SK-N-SH (cell line): ENCODE measurements at places on chromosomes 6 and 20. TPM values are rescaled to one million over a fixed set of nuclear protein-coding genes. Genes with fewer than 3 reads are reported as not detected.

The PRKN gene
- polyA plus RNA-seq = 0.76 and 0.83 TPM in 2 replicates

- H3K27me3 ChIP-seq = peaks cover 68% of the 10 kb centered on the region
- no peak overlapping the region for H3K4me3 ChIP-seq
- peaks cover 2% of the 10 kb centered on the region; the same call in 1 of the 2 replicates for H3K4me1 ChIP-seq
- no peak overlapping the region for H3K27ac ChIP-seq
- peak; percentile 36 for DNase-seq
Observed at GRCh38 chr6:27275025-27275956, 27.8 kb downstream of the PRSS16 start.

GRCh38 chr20:5722927-5723326 lies 27.3 kb upstream of the SHLD1 start:
- H3K27me3 ChIP-seq = no peaks in the 10 kb centered on the region
- H3K4me1 ChIP-seq = no peaks in the 10 kb centered on the region
- DNase-seq = no peak
- no peaks in the 10 kb centered on the region for H3K36me3 ChIP-seq
- no peak overlapping the region for H3K27ac ChIP-seq
- no peak overlapping the region for H3K4me3 ChIP-seq

GRCh38 chr6:108673153-108673552 lies 112.4 kb downstream of the FOXO3 start:
- no peaks in the 10 kb centered on the region for H3K27me3 ChIP-seq
- H3K27ac ChIP-seq = no peak overlapping the region
- no peak overlapping the region for H3K4me3 ChIP-seq
- DNase-seq = no peak

- H3K27ac ChIP-seq = no peak overlapping the region
- DNase-seq = peak; percentile 76
- peaks cover 19% of the 10 kb centered on the region for H3K4me1 ChIP-seq
- no peaks in the 10 kb centered on the region for H3K36me3 ChIP-seq
- H3K4me3 ChIP-seq = no peak overlapping the region; the same call in 1 of the 2 replicates
Observed at GRCh38 chr6:152110886-152111820, 303.7 kb downstream of the ESR1 start.

GRCh38 chr20:38726804-38727606 lies 2.7 kb downstream of the SLC32A1 start:
- no peaks in the 10 kb centered on the region for H3K36me3 ChIP-seq
- DNase-seq = peak; percentile 90
- peaks cover 28% of the 10 kb centered on the region; the same call in 1 of the 2 replicates for H3K4me1 ChIP-seq
- H3K27me3 ChIP-seq = peaks cover 98% of the 10 kb centered on the region

GRCh38 chr20:17276101-17276500 lies 49.3 kb downstream of the PCSK2 start:
- no peak for DNase-seq
- H3K27me3 ChIP-seq = no peaks in the 10 kb centered on the region
- no peak overlapping the region for H3K4me3 ChIP-seq
- H3K27ac ChIP-seq = no peak overlapping the region

The VPS16 gene
- polyA plus RNA-seq = 62.0 and 78.4 TPM in 2 replicates

GRCh38 chr20:57831326-57831992 lies 121.6 kb upstream of the PMEPA1 start:
- no peaks in the 10 kb centered on the region for H3K27me3 ChIP-seq
- peaks cover 9% of the 10 kb centered on the region; the same call in 1 of the 2 replicates for H3K4me1 ChIP-seq
- no peaks in the 10 kb centered on the region for H3K36me3 ChIP-seq
- DNase-seq = no peak
- no peak overlapping the region for H3K27ac ChIP-seq

GRCh38 chr6:33279971-33280511 lies 3.1 kb downstream of the B3GALT4 start:
- peaks cover 23% of the 10 kb centered on the region for H3K36me3 ChIP-seq
- peaks cover 21% of the 10 kb centered on the region for H3K4me1 ChIP-seq
- H3K4me3 ChIP-seq = no peak overlapping the region
- no peak overlapping the region for H3K27ac ChIP-seq

- H3K36me3 ChIP-seq = peaks cover 4% of the 10 kb centered on the region
- H3K27me3 ChIP-seq = no peaks in the 10 kb centered on the region
- no peak overlapping the region for H3K4me3 ChIP-seq
- H3K27ac ChIP-seq = no peak overlapping the region
Observed at GRCh38 chr6:161050134-161050765, 58.7 kb downstream of the MAP3K4 start.

- H3K27ac ChIP-seq = no peak overlapping the region
- DNase-seq = no peak
- no peaks in the 10 kb centered on the region for H3K27me3 ChIP-seq
- H3K4me1 ChIP-seq = no peaks in the 10 kb centered on the region; the same call in 1 of the 2 replicates
Observed at GRCh38 chr20:39795401-39796272, 833.5 kb downstream of the DHX35 start.

GRCh38 chr6:87029711-87030314 lies 65.1 kb downstream of the CGA start:
- H3K27me3 ChIP-seq = no peaks in the 10 kb centered on the region
- H3K36me3 ChIP-seq = no peaks in the 10 kb centered on the region
- H3K4me3 ChIP-seq = no peak overlapping the region

DNA sequence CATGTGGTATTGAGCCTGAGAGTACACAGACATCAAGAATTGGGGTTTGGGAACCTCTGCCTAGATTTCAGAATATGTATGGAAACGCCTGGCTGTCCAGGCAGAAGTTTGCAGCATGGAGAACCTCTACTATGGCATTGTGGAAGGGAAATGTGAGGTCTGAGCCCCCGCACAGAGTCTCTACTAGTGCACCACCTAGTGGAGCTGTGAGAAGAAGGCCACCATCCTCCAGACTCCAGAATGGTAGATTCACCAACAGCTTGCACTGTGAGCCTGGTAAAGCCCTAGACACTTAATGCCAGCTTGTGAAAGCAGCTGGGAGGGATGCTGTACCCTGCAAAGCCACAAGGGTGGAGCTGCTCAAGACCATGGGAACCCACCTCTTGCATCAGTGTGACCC lies 658.2 kb downstream of the HACE1 start:
- H3K4me1 ChIP-seq = no peaks in the 10 kb centered on the region
- H3K4me3 ChIP-seq = no peak overlapping the region
- H3K27ac ChIP-seq = no peak overlapping the region

DNA sequence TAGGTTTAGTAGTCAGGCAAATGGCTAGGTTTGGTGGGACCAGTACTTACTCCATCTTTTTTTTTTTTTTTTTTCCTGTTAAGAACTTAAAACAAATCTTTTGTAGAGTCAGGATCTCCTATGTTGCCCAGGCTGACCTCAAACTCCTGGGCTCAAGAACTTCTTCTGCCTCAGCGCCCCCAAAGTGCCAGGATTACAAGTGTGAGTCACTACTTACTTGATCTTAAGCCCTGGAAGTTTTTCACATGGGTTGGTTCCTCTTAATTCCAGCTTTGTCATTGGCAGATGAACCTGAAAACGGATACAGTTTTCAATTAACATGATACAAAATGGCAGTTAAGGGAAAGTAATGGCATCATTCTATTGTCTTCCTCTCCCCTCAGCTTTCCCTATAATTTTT lies 179.4 kb upstream of the JAG1 start:
- H3K4me3 ChIP-seq = no peak overlapping the region
- no peak overlapping the region for H3K27ac ChIP-seq
- no peak for DNase-seq
- no peaks in the 10 kb centered on the region for H3K36me3 ChIP-seq
- no peaks in the 10 kb centered on the region for H3K4me1 ChIP-seq

- H3K4me3 ChIP-seq = no peak overlapping the region
- no peak for DNase-seq
- H3K36me3 ChIP-seq = no peaks in the 10 kb centered on the region
- no peaks in the 10 kb centered on the region for H3K4me1 ChIP-seq
- H3K27me3 ChIP-seq = no peaks in the 10 kb centered on the region
Observed at GRCh38 chr6:1347161-1347560, 35.3 kb downstream of the FOXQ1 start.

The SOX18 gene
- not detected in 2 replicates for polyA plus RNA-seq

- no peaks in the 10 kb centered on the region for H3K27me3 ChIP-seq
- no peak for DNase-seq
- H3K4me1 ChIP-seq = no peaks in the 10 kb centered on the region
- H3K27ac ChIP-seq = no peak overlapping the region
- H3K36me3 ChIP-seq = no peaks in the 10 kb centered on the region
- H3K4me3 ChIP-seq = no peak overlapping the region
Observed at GRCh38 chr20:12882832-12883506, 125.8 kb upstream of the SPTLC3 start.

DNA sequence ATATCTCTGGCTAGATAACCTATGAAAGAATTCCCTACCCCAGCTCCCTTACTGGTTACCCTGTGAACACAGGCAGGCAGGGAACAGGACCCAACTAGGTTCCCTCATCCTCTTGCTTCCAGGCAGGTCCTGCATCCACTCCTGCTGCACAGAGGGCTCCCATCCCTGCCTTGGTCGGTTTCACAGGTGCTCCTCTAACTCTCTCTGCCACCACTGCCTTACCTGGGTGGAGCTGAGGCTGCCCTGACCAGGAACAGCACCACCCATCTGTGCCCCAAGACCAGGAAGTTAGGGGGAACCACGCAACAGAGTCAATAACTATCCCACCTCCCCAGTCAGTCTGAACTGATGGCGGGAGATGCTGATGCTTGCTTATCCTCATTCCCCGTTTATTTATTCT lies 37.0 kb upstream of the HLA-A start:
- H3K4me3 ChIP-seq = no peak overlapping the region
- no peaks in the 10 kb centered on the region for H3K4me1 ChIP-seq
- no peak overlapping the region for H3K27ac ChIP-seq
- DNase-seq = no peak
- H3K27me3 ChIP-seq = no peaks in the 10 kb centered on the region

- no peaks in the 10 kb centered on the region for H3K36me3 ChIP-seq
- H3K4me3 ChIP-seq = no peak overlapping the region
- DNase-seq = no peak
- no peaks in the 10 kb centered on the region for H3K27me3 ChIP-seq
- H3K4me1 ChIP-seq = no peaks in the 10 kb centered on the region; the same call in 1 of the 2 replicates
Observed at GRCh38 chr6:68052234-68052633, 582.8 kb upstream of the ADGRB3 start.

DNA sequence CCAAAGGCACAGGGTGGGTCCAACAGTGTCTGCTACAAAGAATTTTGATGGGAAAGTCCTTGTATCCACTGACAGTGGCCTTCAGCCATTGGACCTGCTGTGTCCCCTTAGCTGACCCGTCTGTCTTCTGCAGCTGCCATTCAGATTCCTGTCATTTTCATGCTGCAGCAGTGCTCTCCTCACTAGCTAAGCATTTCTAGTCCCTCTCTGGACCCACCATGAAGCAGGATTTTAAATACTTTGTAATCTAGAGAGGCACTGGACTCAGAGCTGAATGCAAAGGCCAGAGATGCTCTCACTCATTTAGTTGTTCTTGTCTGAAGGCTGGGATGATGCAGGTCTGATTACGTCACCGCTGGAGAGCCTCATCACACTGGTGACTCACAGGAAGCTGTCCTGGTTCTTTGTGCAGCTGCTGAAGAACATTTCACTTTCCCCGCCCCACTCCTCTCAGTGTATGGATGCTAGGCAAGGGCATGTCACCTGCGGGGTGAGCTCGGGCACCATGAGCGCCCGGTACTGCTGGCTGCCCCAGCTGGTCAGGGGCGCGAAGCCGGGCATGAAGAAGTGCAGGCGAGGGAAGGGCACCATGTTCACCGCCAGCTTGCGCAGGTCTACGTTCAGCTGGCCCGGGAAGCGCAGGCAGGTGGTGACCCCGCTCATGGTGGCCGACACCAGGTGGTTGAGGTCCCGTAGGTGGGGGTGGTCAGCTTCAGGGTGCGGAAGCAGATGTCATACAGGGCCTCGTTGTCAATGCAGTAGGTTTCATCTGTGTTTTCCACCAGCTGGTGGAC lies 19.4 kb upstream of the TUBB2A start:
- no peak for DNase-seq

The FRS3 gene
- 7.5 and 8.6 TPM in 2 replicates for polyA plus RNA-seq

- peak; percentile 62 for DNase-seq
- no peak overlapping the region for H3K4me3 ChIP-seq
- peaks cover 14% of the 10 kb centered on the region; the same call in 1 of the 2 replicates for H3K4me1 ChIP-seq
- no peaks in the 10 kb centered on the region for H3K36me3 ChIP-seq
Observed at GRCh38 chr20:43662943-43663655, 3.8 kb upstream of the MYBL2 start.

DNA sequence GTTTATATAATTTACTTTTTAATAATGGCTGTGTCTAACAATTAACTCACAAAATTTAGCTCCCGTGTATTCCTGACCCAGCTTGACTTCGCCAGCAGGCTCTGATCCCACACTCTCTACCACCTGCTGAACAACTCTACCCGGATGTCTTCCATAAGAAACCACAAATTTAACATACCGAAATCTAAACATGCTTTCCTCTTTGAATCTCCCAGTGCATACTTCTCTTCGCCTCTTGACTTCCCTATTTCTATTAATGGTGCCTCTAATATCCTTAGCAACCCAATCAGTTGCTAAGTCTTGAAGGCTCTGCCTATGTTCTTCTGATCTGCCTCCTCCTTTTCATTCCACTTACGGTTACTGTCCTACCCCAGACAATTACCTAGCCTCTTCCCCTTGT lies 4.6 kb upstream of the MYB start:
- H3K27ac ChIP-seq = no peak overlapping the region
- H3K27me3 ChIP-seq = no peaks in the 10 kb centered on the region
- H3K36me3 ChIP-seq = no peaks in the 10 kb centered on the region
- no peak overlapping the region for H3K4me3 ChIP-seq

DNA sequence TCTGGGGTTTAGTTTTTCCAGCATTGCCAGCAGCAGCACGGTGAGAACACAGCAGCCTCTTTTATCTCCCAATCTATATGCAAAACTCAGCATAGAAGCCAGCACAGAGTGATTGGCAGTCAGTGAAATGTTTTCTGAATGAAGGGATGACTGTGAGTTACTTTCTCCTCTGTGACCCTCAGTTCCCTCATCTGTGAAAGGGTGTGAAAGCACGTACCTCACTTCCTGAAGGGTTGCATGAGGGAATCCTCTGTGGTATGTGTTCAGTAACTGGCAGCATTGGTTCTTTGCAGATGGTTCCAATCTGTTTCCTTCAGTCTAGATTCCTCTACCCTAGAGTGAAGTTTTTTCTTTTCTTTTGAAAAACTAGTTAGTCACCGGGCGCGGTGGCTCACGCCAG lies 40.0 kb downstream of the EFCAB8 start:
- H3K4me1 ChIP-seq = no peaks in the 10 kb centered on the region; the same call in 1 of the 2 replicates
- no peak overlapping the region for H3K27ac ChIP-seq
- no peak for DNase-seq
- H3K4me3 ChIP-seq = no peak overlapping the region

The AKAP12 gene
- polyA plus RNA-seq = 46.5 and 48.4 TPM in 2 replicates

DNA sequence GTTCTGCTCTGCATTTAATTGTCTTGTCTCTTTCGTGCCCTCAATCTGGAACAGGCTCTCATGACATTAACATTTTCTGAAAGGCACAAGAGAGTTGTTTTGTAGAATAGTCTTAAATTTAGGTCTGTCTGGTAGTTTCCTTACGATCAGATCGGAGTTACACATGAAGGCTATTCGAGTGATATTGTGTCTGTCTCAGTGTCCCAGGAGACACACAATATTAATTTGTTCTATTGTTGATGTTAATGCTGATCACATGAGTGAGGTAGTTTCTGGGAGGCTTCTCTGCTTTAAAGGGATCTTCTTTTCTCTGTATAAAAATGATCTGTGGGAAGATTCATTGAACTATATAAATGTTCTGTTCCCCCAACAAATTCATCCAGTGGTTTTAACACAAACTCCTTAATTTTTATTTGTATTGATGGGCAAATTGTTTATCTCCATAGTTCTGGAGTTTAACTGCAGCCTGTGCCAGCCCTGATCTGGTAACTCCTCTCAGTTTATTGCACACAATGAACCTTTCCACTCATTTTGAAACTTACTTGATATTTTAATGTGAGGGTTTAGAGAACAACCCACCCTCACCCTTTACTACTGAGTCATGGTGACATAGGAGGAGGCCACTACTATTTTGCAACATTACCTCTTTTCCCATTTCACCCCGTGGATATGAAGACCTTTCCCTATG lies 223.0 kb downstream of the CBLN4 start:
- H3K27ac ChIP-seq = no peak overlapping the region
- no peaks in the 10 kb centered on the region for H3K4me1 ChIP-seq
- no peak for DNase-seq
